Stimulated activated CD8-positive, alpha-beta memory T cell treated with anti-CD3 and anti-CD28 coated beads, Interleukin-2, amount 100 ng/mL, for 1 hour (primary cell): ENCODE measurements at places on chromosomes 1 and 21.
A peak's percentile ranks its signal among the peaks of the same experiment; 100 is the strongest.

DNA sequence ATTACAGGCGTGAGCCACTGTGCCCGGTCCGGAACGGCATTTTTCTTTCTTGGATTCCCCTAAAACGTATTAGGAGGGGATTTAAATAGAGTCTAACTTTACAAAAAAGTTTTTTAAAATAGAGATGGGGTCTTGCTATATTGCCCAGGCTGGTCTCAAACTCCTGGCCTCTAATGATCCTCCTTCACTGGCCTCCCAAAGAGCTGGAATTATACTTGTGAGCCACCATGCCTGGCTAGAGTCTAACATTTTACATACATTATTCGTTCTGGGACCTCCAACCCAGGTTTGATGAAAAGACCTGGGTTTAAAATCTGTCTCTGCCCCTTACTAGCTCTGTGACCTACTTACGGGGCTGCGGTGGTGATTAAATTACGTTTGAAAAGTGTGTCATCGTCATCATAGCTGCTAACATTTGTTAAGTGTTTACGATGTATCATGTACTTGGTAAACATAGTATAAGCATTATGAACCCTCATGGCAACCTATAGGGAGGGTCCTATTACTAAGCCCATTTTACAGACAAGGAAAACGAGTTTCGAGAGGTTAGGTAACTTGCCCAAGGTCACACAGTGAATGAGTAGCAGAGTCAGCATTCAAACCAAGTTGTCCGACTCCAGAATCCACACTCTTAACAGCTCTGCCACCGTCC is 24.5 kb downstream of the PLEKHM2 start:
- DNase-seq: no peak

- DNase-seq: no peak
These were observed 179.6 kb upstream of the CAMK1G start for GRCh38 chr1:209403921-209404320.

DNA sequence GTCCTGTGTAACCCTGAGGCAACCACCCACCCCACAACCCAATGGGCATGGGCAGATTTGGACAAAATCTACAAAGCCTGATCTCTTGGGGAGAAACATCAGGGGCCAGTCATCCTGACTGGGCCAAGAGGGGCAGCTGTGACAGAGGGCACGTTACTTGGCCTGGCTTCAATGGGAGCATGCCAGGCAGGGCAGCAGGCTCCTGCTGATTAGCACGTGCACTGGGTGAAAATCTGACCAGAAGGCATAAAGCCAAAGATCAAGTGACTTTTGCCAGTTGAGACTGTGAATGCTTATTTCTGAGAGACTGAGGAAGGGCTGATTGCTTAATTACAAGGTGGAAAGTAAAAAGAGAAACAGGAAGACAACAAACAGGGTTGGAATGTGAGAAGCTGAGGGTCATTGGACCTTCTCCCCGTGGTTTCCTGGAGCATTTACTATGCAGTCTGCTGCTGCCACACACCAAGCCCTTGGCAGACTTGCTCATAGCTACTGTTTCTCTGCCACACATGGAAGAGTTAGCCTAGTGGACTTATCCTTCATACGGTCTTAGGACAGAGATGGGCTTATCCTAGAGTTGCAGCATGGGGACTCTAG is 39.8 kb upstream of the TNR start:
- no peak for DNase-seq

DNA sequence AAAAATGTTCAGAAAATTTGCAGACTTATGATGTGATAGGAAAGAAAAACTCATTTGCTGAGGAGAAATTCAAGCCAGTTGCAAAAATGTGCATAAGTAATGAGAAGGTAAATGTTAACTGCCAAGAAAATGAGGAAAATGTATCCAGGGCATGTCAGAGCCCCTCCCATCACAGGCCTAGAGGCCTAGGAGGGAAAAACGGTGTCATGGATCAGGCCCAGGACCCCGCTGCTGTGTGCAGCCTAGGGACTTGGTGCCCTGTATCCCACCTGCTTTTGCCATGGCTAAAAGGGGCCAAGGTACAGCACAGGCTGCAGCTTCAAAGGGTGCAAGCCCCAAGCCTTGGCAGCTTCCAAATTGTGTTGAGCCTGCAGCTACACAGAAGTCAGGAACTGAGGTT is 214.0 kb upstream of the ADGRL4 start:
- DNase-seq: no peak

GRCh38 chr21:44973598-44973997 is 33.8 kb downstream of the SLX9 start:
- DNase-seq: no peak

DNA sequence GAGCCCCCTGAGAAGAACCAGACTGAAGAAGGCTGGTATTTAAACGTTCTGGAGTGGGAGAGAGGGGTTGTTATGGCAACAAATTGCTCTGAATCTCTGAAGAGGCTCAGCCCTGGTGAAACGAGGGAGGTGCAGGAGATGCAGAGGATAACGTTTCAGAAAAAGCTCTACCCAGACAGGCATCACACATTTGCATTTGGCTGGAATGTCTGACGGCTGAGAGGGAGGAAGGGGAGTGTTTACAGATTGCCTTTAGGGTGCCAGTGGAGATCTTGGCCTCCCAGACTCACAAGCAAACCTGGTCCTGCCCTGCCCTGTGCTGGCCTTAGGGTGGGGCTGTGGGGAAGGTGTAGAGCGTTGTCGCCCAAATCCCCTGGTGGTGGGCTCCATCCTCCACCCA is 169.0 kb upstream of the AJAP1 start:
- no peak for DNase-seq

GRCh38 chr1:46654012-46654411 is 14.2 kb downstream of the ATPAF1 start:
- DNase-seq: no peak

GRCh38 chr1:153429266-153430165 is 13.2 kb downstream of the S100A7A start:
- DNase-seq: no peak

GRCh38 chr1:231194843-231195516 is 33.1 kb downstream of the TRIM67 start:
- no peak for DNase-seq

DNA sequence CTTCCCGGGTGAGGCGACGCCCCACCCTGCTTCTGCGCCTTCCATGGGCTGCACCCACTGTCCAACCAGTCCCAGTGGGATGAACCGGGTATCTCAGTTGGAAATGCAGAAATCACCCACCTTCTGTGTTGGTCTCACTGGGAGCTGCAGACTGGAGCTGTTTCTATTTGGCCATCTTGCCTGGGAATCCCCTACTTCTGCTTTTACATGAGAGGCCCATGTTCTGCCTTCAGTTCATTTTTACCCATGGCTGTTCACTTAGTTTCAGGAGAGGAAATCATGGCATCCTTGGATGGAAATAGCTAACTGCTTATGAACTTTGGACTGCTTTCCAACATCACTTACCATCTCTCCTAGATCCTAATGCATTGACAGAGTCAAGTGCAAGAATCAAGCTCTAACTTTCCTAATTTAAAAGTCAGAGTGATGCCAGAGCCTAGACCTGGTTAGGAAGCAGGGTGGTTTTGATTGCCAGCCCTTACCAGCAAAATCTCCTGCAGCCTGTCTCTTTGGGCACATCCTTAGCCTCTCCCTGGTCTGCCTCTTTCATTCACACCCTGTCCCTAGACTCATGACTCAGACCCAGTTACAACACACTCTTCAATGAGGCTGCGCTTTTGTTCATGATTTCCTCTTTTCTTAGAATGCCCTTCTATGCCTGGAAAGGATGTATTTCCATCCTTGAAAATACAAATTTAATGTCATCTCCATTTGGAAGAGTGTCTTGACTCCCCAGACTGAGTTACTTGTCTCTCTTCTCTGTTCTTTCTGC is 137.2 kb downstream of the KCTD3 start:
- DNase-seq: no peak

DNA sequence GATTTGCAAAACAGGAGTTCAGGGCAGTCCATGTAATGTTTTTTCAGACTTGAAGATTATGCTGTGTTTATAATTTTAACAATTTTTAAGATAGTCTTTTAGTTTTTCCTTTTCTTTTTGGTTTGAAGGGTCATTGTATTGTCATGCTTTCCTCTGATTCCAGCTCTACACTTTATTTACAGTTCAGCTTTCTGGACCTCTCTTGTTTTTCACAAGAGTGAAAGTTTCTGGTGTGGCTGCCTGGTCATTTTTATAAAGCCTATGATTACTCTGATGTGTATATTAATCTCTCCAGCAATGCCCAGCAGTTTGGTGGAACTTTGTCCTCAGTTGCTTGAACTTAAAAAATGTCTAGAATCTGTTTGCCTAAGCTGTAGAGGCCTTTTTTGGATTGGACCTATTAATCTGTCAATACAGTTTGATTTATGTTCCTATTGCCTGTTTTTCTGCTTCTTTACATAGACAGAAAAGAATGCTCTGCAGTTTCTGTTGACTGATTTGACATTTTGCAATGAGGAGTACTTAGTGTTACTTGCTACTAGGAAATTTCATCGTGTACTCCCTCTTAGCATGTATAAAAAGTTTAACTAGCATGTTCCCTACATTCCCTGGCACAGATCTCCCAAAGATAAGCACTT is 52.2 kb downstream of the XCL2 start:
- DNase-seq: no peak

DNA sequence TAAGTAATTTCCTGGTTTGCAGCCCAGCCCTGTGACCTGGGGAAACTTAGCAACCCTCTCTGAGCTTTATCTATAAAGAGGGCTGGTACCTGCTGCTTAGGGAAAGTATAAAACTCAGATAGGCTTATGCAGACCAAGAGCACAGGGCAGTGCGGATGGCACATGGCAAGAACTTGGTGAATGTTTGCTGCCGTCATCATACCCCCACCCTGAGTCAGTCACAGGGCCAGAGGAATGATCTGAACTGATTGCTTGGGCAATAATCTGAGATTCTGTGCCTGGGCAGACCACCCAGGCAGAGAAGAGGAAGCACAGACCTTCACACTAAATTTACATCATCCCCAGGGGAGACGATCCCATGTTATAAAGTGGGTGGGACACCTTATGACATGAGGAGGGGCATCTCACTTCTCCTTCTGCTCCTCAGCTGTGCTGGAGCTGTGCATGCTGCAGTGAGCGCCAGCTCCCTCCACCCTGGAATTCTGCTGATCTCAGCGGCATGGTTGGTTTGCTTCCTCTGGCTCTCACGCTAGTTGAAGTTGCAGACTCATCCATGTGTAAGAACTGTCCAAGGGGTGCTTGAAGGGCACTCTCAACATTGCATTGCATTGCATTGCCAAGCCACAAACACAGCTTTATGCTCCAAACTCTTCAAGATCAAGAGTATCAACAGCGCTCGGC is 197.1 kb downstream of the AJAP1 start:
- DNase-seq: no peak

GRCh38 chr1:45846931-45847330 is 43.5 kb downstream of the MAST2 start:
- no peak for DNase-seq

- no peak for DNase-seq
These were observed 13.3 kb downstream of the SMAP2 start for GRCh38 chr1:40386796-40387195.

DNA sequence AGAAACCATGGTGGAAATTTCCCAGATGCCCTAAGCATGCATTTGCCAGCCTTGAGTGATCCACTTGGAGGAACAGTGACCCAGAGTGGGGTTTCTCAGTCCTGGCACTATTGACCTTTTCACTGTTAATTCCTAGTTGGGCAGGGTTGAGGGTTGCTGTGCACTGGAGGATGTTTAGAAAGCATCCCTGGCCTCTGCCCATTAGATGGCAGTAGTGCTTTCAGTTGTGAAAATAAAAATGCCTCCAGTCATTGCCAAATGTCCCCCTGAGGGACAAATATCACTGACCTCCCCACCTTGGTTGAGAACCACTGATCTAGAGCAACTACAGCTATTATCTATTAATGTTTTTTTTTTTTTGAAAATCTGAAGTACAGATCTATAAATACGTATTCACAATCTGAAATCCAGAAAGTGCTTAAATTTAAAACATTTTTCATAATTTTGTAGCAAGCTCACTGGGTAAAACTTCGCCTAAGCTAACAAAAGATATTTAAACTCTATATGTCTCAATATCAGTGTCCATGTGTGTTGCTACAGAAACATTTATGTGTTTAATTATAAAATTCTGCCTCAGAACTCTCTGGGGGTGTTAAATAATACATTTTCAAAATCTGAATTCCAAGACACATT is 27.3 kb downstream of the F3 start:
- DNase-seq: no peak

DNA sequence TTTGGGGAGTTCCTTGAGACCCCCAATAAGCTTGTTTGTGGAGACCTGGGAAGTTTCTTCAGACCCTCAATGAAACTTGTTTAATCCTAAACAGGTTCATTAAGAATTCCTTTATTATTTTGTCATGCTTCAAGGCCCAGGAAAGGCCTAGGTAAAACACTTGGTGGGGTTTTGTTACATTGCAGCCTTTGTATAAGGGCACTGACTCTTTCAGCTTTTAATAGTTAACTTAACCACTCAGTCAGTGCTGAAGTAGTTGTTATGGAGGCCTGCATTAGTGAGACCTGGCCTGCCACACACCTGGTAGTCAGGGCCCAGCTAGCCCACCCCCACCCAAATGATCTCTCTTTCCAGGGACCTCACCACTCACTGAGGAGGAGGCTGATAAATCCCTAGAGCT is 103.7 kb downstream of the FCRL5 start:
- no peak for DNase-seq

- DNase-seq: no peak
These were observed 65.7 kb downstream of the PEX14 start for GRCh38 chr1:10540277-10541005.

DNA sequence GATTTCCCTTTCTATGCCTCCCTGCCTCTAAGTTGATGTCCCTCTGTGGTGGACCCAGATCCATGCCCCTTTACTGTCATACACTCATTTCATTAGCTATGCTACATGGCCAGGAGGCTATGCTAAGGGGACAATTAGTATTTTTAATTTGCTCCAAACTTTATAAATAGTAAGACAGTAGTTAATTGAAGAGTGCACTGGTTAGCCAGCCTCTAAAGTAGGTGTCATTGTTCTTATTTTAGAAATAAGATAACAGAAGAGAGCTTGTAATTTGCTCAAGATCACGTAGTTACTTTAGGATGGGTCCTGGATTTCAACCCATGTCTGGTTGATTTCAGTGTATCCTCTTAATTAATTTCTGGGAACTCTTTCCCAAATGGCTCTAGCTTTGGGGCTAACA is 29.4 kb upstream of the GNG12 start:
- DNase-seq: no peak

DNA sequence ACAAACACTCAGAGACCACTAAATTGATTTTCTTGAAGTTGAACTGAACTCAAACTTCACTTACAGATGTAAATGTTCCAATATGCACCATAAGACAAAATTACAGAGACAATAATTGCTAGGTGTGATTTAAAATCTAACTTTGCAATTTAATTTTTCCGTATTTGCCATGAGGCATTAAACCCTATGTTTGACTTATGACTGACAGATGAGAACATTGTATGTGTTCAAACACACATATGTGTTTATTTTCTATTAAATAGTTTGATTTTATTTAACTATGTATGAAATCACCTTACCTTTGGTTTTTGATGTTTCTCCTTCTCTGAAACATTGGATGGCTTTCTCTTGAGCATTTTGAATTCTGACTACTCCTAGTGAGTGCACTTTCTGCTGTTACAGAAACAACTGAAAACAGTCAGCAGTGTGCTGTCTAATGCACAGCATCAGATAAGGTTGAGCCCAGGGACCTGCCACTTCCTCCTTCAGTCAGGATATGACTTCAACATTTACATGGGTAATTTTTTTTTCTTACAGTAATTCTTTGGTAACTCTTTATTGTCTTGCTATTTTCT is at the start of gene SAMSN1:
TSS of gene SAMSN1 (minus strand) at position 410 of the 575 bp plus-strand sequence. CDS start at position 356, 54 bp downstream.
- DNase-seq: peak; percentile 43

GRCh38 chr1:234899041-234899729 is 229.5 kb downstream of the TOMM20 start:
- DNase-seq: no peak

GRCh38 chr1:44894591-44894990 is 51.5 kb upstream of the PTCH2 start:
- DNase-seq: no peak

- DNase-seq: no peak
These were observed 12.7 kb downstream of the CSF1 start for GRCh38 chr1:109923131-109923945.
